ENCODE measurements at places on chromosomes 11 and 22. TPM values are rescaled to one million over a fixed set of nuclear protein-coding genes. Genes with fewer than 3 reads are reported as not detected.

DNA sequence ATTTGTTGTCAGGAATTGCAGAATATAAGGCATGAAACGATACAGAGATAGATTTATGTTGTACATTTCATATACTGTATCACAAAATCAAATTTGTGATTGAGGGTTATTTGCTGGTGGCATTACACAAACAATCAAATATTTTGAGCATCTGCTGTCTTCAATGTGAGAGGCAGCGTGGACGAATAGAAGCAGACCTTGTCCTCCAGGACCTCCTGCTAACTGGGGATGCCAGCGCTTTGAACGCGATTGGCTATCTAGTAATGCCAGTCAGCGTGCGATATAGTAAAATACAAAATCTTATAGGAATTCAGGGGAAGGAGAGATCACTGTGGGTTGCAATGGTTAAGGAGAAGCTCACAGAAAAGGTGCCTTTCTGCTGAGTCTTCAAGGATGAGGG is 631 bp upstream of the SNX19 start:
- DNase-seq = no peak

- DNase-seq = no peak
Observed at GRCh38 chr22:17104336-17104935, 16.7 kb downstream of the TMEM121B start.

DNA sequence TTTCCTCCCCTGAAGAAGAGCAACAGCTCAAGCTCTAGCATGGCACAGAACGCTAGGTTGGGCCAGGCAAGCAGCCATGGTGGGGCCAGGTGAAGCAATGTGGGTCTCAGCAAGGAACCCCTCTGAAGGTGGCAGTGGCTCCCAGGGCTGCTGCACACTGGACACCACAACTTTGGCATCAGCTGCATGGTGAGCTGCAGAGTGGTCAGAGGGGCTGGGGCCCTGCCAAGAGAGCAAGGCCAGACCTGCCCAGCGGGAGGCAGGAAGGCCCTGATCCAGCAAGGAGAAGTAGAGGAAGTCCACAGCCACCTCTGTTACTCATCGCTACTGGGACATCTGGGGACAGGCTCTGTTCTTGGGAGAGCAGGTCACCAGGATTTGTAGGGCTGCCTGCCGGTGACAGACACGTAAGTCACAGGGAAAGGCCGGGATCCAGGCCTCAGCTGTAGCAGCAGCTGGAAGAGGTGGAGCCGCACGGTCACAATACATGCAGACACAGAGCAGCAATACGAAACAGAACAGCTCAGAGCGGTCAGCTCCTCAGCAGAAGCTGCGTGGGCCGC is 12.4 kb downstream of the CYB561A3 start:
- DNase-seq = no peak

- DNase-seq = no peak
Observed at GRCh38 chr22:23542933-23543332, 37.2 kb downstream of the IGLL1 start.

GRCh38 chr11:83459798-83460197 is 173.6 kb upstream of the CCDC90B start:
- DNase-seq = no peak

DNA sequence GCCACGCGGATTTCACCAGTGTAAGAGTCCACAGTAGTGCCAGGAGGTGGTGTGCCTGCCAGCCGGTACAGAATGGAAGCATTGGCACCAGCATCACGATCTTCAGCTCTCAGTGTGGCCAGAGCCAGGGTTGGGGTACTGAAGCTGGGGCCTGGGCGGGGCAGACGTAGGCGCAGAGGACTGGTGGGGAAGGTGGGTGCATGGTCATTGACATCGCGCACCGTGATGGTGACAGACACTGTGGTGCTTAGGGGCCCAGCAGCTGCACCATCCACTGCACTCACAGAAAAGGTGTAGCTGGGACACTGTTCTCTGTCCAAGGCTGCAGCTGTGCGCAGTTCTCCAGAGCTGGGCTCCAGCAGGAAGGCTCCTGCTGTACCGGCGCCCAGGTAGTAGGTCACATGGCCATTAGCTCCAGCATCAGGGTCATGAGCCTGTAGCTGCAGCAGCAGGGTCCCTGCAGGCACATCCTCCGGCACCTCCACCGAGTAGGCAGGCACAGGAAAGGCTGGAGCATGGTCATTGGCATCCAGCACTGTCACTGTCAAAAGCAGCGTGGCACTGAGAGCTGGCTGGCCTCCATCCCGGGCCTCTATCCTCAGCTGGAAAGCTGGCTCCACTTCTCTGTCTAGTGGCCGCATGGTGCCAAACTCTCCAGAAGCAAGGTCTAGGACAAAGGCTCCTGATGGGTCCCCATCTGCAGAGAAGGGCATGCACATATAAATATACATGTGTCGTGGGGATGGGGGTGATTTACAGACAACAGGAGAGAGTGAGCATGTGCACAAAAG is 7.9 kb upstream of the TPP1 start:
- DNase-seq = no peak

GRCh38 chr11:116601814-116602636 is 170.8 kb downstream of the BUD13 start:
- no peak for DNase-seq

GRCh38 chr11:102384419-102385079 is 37.5 kb downstream of the BIRC2 start:
- DNase-seq = no peak

DNA sequence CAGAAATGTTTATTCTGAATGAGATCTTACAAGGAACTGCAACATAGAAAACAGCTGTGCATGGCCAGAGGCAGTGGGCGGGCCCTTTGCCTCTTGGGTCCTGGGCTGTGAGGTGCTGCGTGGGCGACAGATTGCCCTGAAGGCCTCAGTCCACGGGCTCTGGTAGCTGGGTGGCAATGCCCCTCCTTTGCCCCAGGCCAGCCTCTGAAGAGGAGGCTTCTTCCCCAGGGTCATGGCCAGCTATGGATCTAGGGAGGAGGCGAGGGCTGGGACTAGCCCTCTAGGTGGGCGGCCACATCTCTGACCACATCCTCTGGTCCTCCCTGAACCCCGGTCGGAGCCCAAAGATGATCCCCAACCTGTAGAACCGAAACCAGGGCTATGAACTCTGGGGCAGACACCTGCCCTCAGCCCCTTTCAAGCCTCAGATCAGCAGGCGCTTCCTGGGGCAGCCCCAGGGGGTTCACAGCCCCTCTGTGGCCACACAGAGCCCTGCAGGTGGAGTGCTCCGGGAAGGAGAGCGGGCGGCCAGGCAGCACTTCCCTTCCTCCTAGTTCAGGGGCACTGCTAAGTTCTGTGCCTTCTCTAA is 6.6 kb upstream of the CDC42BPG start:
- no peak for DNase-seq

DNA sequence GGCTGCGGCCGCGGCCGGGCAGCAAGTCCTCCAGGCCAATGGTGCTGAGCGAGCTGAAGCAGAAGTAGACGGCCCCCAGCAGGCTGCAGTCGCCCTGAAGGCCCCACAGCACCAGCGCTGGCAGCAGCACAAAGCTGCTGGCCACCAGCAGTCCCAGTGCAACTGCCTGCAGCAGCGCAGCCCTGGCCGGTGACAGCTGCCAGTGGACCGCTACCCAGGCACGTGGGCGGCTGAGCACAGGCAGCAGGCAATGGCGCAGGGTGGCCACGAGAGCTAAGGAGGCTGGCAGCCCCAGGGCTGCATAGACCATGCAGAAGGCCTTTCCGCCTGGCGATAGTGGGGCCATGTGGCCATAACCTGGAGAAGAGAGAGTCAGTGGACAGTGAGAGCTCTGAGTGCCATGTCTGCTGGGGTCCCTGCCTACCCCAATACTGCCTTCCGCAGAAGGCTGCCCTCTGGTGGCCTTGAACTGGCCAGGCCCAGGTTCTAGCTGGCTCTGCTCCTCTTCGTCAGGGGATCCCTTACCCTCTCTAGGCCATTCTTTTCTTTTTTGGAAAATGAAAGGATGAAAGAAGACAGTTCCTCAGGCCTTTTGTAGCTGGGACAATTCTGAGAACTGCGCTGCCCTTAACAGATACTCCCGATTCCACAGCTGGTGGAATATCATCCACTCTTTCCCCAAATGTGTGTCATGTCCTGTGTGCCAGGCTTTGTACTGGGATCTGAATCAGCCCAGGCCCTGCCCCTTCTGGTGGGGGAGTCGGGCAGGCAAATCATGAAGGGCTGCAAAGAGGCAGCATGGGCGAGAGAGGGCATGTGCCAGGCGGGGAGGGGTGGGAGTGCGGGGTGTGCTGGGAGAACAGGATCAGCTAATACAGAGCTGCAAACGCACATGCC is 1.8 kb downstream of the KCNK7 start:
- peak; percentile 63 for DNase-seq

DNA sequence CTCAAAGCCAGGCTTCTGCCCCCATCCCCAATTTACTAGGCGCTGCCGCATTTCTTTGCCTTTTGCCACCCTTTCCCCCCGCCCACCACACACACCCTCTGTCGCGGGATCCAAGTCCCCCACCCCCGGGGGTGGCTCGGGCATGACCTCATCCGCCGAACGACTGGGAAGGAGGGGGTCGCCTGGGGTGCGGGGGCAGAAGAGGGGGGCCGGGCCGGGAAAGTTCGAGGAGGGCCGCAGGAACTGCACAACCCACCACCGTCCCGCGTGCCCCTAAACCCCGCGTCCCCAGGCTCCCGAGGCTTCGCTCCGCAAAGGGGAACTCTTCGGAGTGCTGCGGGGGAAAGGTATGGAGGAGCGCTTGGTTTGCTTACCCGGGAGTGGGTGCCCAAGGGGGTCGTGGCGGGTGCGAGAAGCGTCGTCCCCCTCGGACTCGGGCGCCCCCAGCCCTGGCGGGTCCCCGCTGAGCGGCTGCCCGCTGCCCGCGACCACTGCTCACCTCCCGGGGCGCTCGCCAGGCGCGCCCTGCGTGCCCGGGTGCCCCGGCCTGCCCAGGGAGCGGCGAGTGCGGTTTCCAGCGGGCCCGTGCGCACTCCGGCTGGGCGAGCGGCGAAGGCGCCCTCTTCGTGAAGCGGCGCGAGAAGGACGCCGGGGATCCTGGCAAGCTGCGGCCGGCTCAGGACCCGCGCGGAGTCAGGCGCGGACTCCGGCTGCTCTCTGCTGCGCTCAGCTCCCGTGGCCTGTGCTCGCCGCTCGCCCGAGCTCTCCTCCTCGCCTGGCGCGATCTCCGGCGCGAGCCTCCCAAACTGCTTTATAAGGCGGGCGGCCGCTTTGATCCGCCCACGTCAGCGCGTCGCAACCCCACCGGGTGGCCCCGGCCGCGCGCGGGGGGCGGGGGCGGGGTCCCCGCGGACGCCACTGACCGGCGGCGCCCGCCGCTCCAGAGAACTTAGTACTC is 4.0 kb upstream of the WNT11 start:
- DNase-seq = peak; percentile 77

DNA sequence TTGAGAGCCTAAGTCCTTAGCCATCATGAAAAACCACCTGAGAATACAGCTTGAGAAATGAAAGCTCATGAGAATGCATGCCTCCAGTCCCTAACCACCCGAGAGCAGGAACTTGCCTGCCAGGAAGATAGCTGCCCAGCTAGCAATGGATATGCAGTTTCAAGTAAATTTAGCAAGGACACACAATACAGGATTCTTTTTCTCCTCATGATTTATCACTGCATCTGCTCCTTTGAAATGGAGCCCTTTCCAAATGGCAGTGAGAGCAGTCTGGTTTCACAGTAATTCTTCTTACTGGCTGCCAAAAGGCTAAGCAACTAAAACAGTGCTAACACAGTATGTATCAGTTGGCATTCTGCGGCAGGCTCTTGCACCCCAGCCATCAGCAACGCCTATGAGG is 109.9 kb downstream of the MICAL3 start:
- no peak for DNase-seq

DNA sequence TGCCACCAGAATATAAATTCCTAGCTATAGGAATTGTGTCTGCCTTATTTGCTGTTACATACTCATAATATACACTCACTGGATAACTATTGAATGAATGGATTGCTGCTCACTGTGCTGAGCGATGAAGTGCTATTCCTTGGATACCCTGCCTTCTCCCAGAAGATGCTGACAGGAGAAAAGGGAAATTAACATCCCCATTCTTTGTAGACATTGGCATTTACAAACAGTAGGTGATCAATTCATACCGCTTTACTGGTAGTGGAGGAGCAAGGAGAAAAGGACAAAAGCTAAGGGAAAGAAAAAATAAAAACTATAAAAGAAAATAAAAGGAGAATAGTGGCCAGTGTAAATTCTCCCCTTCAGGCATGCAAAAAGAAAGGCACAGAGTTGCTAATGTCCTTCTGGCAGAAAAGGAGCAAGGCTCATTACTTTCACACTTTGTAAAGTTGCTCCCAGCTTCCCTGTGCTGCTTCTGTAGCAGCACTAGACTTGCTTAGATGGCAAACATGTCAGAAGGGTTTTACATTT is 183.0 kb downstream of the LUZP2 start:
- DNase-seq = no peak

DNA sequence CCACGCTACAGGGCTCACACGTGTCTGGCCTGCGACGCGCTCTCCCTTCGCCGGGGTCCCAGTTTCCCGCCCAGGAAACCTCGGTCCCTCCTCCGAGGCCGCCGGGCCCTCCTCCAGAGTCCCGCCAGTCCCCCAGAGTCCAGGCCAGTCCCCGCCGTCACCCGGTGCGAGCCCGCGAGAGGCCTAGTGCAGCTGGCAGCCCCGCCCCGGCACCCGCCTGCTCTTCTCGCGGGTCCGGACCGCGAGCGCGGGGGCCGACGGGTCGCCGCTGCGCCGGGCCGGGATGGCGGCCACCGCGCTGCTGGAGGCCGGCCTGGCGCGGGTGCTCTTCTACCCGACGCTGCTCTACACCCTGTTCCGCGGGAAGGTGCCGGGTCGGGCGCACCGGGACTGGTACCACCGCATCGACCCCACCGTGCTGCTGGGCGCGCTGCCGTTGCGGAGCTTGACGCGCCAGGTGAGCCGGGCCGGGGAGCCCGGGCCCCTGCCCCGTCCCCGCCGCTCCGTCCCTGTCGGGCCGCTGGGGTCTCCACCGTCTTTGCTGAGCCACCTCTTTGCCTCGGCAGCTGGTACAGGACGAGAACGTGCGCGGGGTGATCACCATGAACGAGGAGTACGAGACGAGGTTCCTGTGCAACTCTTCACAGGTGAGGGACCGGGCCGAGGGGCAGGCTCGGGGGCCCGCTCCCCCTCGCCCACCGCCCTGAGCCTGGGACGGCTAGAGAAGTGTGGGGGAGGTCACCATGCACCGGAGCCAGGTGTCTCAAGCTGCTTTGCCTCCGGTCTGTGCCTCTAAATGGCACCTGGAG is at the start of gene PTPMT1:
PTPMT1 (plus strand) TSS at position 260 of the 809 bp plus-strand sequence; CDS start at position 284, 24 bp downstream.
- peak; percentile 85 for DNase-seq

GRCh38 chr11:99918761-99919160 is 768.3 kb upstream of the ARHGAP42 start:
- no peak for DNase-seq

GRCh38 chr11:75894036-75894585 is 79.1 kb downstream of the UVRAG start:
- no peak for DNase-seq

WNT11 gene
- 7.3 TPM for total RNA-seq

AQP11 gene
- 7.1 TPM for total RNA-seq

CENATAC gene
- 28.5 TPM for total RNA-seq

SPDYC gene
- not detected for total RNA-seq

RTN4RL2 gene
- 0.67 TPM for total RNA-seq

L3MBTL2 gene
- total RNA-seq = 18.9 TPM

SMCO4 gene
- total RNA-seq = 56.8 TPM

RASL10A gene
- 1.7 TPM for total RNA-seq

PNPLA5 gene
- total RNA-seq = not detected

UPK3A gene
- 0.34 TPM for total RNA-seq
